ENCODE measurements at places on chromosomes 2 and 18.

GRCh38 chr2:141058556-141058955 is 1072.3 kb downstream of the LRP1B start:
- DNase-seq, result no peak

DNA sequence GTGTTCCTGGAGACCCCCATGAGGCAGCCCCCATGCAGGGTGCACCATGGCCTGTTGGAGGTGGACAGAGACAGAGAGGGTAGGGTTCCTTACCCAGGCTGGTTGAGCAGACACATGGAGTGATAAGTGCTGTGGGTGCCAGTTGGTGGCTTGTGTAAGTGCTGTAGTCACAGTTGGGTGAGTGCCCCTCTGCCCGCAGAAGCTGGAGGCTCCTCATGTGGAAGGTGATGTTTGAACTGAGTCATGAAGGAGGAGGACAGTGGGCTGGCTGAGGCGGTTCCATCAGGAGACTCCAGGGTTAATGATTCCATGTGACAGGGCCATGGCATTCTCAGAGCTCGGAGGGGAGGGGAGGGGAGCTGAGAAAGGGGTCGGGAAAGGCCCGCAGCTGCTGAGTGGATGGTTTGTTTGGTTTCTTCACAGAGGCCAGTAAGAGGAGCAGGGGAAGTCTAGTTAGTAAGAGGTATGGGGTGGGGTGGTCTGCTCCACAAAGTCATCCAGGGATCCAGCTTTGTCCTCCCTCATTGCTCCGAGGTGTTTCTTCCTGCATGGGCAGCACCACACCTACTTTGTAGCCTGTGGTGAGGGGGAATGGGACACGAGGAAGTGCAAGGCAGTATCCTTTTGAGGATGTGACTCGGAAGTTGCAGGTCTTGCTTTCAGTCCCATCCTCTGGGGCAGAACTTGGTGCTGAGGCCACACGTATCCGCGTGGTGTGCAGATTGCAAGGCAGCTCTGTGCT is 13.6 kb downstream of the IMPA2 start:
- no peak for DNase-seq

DNA sequence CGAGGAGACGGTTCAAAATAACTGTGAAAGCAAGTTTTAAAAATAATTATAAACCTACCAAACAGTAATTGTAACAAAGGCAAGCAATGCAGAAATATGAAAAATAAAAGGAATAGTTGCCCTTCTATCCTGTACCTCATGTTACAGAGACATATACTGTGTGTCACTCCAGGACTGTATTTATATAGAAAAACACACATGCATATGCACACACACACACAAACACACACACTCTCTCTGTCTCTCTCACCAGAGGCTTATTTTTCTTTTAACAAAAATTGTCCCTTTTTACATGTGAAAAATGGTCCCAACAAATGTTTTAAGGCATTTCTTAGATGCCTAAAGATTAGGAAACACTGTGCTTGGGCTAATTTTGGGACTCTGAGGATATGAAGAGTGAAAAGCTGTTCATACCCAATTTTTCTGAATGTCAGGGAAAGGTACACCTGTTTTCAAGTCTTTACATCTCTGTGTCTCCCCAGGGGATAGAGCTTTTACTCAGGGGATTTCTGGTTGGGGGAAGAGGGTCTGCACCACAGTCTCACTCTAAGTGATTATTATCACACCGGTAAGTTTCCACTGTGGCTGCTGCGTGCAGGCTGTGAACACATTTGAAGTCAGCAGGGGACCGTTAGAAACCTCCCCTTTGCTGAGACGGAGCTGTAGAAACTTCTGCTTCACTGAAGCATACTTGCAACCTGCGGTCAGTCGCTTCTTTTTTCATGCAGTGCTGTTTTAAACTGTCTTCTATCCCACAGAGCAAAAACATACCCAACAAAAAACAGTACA is 51.4 kb upstream of the SPAG16 start:
- DNase-seq, result no peak

GRCh38 chr2:108833219-108833618 is 46.6 kb downstream of the CCDC138 start:
- DNase-seq, result no peak

GRCh38 chr2:190964170-190964795 is 49.7 kb downstream of the STAT1 start:
- DNase-seq, result no peak

GRCh38 chr2:199727801-199728200 is 123.2 kb downstream of the FTCDNL1 start:
- no peak for DNase-seq

DNA sequence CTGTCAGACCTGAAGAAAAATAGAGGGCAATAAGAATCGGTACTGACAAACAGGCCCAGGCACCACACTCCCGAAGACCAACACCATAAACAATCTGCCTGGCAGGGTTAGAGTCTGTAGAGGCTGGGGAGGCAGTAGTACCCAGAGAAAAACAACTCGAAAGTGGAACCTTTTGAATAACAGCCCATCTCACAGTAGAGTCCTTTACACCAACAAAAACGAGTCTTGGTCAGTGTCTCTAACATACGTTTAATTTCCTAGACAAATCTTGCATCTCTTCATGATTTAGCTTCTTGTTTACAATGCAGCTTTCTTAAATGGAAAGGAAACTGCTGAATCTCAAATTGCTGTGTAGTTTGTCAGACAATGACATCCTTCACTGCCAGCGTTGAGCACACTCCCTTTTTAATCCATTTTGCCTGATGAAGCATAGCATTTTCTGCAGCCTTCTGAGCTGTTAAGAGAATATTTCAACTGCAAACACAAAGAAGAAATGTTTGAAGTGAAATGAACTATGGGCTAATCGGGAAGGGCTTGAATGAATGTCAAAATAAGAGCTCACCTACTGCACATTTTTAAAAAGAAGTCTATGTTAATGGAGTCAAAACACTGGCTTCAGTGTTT is 73.1 kb upstream of the DSG1 start:
- DNase-seq, result no peak

GRCh38 chr2:174063492-174064092 is 98.4 kb upstream of the SP3 start:
- DNase-seq, result no peak

Measured in left renal pelvis (tissue), 4 donors.